ENCODE measurements at places on chromosomes 1 and 21.

- no peak for DNase-seq
Measured at GRCh38 chr21:18810136-18810535, 406.6 kb upstream of the TMPRSS15 start.

DNA sequence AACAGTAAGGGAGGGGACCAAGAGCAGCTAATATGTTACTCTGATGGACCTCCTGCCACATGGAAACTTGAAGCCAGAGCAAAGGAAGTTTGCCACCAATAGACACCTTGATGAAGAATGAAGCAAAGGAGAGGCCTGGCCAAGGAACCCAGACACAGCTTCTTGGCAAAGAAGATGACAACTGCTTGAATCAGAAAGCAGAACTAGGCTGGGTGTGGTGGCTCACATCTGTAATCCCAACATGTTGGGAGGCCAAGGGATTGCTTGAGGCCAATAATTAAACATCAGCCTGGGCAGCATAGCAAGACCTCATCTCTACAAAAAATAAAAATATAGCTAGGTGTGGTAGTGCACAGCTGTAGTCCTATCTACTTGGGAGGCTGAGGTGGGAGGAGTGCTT is 31.7 kb upstream of the CAPZB start:
- DNase-seq = no peak

GRCh38 chr1:223704921-223705878 is 7.1 kb upstream of the CAPN2 start:
- no peak for DNase-seq

GRCh38 chr1:10456048-10456447 is 6.2 kb downstream of the CORT start:
- no peak for DNase-seq

DNA sequence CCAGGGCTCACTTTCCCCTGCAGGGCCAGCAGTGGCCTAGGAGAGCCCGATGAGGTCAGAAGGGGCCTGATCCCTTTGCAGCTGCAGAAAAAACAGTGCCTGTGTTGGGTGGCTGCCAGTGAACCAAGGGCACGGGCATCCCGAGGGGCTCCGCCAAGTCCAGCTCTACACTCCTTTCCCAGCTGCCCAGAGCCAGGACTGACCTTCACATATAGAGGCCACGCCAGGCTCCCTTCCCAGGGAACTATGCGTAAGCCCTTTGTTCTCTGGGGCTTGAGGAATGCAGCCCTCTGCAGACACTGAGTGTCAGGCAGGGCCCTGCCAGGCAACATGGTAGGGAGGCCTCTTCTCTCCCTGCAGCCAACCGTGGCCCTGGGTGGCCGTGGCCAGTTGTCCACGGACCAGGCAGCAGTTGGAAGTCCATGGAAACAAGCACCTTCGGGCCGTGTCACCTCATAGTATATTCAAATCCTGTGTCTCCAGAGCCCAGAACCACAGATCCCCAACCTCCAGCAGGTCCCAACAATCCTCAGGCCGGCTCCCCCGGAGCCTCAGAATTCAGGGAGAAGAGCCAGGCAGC is 194.0 kb downstream of the NPHP4 start:
- no peak for DNase-seq

- no peak for DNase-seq
Measured at GRCh38 chr1:41383094-41383852, 22.0 kb downstream of the FOXO6 start.

- no peak for DNase-seq
Measured at GRCh38 chr1:192265516-192266173, 51.1 kb upstream of the RGS21 start.

DNA sequence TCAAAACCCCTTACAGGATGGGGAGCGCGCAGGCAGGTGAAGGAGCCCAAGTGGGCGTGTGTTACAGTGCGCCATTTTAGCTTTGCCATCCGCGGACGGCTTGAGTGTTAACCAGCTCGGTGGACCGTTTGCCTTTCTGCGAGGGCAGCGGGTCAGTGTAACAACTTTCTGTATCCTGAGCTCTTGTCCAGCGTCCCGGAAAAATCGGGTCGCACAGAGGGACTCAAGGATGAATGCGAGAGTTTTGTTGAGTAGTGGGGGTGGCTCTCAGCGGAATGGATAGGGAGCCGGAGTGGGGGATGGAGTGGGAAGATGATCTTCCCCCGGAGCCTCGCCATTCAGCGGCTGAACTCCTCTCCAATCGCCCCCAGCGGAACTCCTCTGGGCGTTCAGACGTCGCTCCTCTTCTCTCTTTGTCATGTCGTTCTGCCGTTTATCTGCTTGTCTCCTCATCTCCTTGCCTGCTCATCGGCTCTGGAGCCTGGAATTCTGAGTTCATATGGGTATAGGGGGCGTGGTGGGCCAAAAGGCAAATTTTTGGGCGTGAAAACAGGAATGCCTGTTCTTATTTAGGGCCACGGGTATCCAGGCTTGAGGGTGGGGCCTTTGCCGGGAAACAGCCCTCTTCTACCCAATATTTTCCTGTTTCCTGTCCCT is 295.4 kb downstream of the CTH start:
- no peak for DNase-seq

- DNase-seq = no peak
Measured at GRCh38 chr1:227134686-227135314, 183.5 kb downstream of the CDC42BPA start.

- DNase-seq = no peak
Measured at GRCh38 chr1:238581332-238581731, 690.6 kb upstream of the ZP4 start.

GRCh38 chr1:40371707-40372258 is 1.7 kb upstream of the SMAP2 start:
- no peak for DNase-seq

- no peak for DNase-seq
Measured at GRCh38 chr1:22462928-22463327, 11.3 kb downstream of the ZBTB40 start.

DNA sequence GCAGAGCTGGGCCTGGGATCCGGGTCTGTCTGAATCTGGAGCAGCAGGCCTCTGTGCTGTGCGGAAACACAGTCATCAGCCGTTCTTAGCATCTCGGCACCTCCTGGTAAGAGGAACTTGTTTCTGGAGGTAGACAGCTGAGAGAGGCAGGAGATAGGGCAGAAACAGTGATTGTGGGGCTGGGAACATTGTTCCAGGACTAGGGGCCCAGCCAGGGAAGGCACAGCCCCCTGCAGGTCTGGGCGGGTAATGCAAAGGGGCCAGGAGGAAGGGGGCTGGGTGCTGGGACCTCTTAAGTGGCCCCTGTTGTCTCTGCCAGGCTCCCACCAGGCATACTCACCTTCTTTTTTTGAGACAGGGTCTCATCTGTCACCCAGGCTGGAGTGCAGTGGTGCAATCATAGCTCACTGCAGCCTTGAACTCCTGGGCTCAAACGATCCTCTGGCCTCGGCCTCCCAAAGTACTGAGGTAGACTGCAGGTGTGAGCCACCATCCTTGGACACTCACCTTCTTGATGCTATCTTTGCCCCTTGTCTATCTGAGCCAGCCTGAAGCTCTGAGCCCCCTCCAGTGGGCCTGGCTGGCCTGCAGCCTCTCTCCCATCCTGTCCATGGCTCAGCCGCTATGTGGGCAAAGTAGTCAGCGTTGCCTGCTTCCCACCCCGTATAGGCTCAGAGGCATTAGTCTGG is 134.3 kb upstream of the ZBTB40 start:
- peak; percentile 56 for DNase-seq

DNA sequence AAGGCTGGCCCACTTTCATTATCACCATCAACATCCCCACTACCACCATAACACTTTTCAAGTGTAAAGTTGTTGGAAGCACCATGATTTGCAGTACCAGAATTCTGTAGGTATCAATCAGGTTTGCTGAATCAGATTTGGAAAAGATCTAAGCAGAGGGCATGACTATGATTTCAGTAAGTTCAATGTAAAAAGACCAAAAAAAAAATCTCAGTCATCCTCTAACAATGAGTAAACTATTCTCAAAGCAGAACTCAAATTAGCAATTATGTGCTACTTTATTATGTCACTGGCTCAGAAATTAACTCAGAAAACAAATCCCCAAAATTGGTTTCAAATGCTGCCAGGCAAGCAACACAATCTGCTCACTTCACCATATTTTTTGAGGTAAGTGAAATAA is 187.8 kb upstream of the HP1BP3 start:
- no peak for DNase-seq

DNA sequence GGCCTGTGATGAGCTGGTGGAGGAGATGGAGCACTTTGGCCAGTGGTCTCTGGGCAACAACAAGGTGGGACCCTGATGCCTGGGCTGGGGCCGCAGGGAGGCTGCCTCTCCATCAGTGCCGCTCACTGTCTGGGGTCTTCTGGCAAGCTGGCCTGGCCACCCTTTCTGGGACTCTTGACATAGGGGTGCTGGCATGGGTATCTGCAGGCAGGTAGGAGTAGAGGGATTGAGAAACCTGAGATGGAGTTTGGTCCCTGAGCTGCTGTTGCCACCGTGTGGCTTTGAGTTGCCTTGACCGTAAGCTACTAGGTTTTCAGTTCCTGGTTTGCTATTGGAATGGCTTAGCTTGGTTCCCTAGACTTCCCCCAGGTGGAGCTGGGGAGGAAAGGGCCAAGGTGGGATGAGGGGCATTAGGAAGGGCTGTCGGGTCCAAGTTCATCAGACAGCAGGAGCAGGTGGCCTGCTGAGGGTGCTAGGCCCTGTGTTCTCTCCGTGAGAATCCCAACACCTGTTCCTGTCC is 13.2 kb upstream of the MFN2 start:
- peak; percentile 82 for DNase-seq

- no peak for DNase-seq
Measured at GRCh38 chr21:41675574-41675973, 91.3 kb downstream of the RIPK4 start.

- no peak for DNase-seq
Measured at GRCh38 chr1:168050307-168050706, 86.4 kb downstream of the GPR161 start.

DNA sequence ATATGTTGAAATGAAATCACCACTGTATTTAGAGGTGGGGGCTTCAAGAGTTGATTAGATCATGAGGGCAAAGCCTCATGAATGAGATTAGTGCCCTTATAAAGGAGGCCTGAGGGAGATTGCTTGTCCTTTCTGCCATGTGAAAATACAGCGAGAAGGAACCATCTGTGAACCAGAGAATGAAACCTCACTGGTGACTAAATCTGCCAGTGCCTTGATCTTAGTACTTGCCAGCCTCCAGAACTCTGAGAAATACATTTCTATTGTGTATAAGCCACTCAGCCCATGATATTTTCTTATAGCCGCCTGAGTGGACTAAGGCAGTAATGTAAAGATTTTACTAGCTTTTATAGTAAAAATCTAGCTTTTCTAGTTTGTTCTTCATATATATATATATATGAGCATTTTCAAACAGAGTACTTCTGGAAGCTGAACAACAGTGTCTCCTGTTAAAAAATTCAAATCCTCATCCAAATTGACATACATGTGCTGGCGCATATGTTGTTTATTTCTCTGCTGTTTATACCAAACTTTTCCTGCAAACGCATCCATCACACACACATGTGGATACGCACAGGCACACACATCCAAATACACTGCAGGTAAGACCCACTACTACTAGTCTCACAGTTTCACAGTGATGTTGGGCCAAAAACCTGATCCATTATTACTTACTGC is 213.1 kb downstream of the RGS7 start:
- DNase-seq = no peak

DNA sequence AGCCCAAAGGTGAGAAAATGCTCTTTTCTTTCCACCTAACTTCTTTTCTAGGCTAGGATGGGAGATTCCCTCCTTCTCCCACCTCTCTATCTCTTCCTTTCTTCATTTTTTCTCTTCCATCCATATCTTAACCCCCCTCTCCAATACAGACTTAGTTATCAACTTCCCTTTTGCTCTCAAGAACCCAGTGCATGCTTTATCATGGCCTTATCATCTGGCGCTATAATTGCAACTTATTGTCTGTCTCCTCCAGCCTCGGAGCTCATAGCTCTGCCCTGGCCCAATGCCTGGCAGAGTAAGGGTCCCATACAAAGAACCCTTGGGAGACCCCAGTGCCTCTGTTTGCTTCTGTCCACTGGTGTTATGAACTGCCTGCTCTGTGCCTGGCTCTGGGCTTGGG is 71.0 kb upstream of the NFASC start:
- DNase-seq = no peak

DNA sequence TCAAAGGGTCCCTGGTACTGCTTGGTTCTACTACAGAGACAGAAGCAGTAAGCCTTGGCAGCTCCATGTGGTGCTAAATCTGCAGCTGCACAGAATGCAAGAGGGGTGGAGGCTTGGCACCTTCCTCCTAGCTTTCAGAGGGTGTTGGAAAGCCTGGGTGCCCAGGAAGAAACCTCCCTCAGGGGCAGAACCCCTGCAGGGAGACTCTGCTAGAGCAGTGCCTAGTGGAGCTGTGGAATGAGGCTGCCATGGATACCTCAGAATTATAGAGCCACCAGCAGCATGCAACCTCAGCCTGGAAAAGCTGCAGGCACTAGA is 76.2 kb upstream of the TLR5 start:
- DNase-seq = no peak

GRCh38 chr1:166140251-166140650 is 26.6 kb downstream of the FAM78B start:
- no peak for DNase-seq

DNA sequence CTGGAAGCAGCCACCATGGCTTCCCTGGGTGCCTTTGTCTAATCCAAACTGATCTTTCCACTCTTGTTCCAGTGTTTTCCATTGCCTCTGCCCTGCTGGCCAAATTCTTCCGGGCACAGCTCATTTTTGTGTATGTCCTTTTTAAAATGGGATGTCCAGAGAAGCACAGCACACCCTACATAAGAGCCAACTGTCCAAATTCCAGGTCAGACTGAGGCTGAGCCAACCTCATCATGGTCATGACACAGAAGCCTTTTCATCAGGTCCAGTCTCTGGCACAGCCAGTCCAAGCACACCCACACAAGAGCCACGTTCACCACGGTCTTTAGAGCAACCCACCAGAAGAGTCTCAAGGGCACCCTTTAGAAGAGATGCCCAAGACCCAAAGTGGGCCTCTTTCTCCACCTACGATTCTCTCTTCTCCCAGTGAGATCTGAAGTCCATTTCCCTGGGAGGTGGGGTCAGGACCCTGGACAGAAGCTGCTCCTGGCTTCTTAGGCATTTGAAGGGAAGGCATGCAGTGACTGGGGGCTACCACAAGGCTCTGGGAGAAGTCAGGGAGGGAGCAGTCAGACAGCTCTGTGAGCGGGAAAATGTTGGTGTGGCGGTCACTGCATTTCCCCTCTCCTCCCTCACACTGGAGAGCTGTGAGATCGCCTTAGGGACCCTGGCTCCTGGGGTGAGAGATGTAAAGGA is 53.2 kb downstream of the SYT2 start:
- DNase-seq = peak; percentile 43

- DNase-seq = no peak
Measured at GRCh38 chr1:43981636-43982035, 2.6 kb downstream of the B4GALT2 start.

DNA sequence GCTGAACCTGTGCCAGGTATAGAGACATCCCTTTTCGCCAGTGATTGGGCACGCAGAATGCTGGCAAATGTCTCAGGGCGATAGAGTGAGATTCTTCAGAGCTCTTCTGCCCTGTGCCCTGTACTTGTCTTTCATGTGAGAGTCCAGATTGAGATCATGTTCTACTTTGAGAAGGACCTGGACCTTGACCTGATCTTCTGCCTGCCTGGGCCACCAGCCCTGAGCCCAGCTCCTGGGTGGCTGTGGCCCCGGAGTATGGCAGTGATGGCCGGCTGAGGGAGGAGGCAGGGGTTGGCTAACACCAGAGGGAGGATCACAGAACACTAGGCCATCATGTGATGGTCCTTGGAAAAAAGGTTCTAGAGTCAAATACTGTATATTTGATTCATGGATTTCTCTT is 13.8 kb downstream of the STRIP1 start:
- no peak for DNase-seq
